Stimulated activated CD4-positive, alpha-beta T cell treated with anti-CD3 and anti-CD28 coated beads, Interleukin-15, amount 100 ng/mL, for 1 hour (primary cell): ENCODE measurements at places on chromosomes 16 and 17.

- no peak for DNase-seq
Observed at GRCh38 chr16:27228621-27229501, 25.5 kb downstream of the KDM8 start.

GRCh38 chr17:51888816-51889215 lies 269.7 kb downstream of the CA10 start:
- no peak for DNase-seq

DNA sequence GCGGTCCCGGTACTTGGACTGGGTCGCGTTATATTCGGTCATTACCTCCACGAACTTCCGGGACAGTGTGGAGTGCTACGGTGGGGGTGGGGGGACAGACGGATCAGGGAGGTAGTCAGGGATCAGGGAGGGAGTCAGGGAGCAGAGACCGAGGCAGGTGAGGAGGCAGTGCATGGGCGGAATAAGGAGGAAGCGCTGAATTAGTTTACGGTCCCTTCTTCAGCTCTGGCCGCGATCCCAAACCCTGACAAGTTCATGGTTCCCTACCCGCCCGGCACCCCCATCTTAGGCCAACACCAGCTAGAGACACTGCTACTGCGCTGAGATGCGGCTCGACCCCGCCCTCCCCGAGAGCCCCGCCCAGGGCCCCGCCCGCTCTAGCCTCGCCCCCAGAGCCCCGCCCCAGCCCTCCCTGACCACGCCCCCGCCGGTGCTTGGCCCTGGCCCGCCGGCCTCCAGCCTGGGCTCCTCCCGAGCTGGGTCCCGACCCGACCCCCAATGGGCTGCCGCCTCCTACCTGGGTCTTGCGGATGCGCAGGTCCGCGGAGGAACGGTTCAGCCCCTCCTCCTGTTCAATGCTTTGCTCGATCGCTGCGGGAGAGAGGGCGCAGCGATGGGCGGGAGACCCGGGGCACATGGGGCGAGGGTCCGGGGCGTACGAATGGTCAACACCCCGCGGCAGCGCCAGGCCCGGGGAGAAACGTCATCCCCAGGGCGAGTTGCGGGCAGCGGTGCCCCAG lies 12.1 kb downstream of the HSD3B7 start:
- peak; percentile 57 for DNase-seq

DNA sequence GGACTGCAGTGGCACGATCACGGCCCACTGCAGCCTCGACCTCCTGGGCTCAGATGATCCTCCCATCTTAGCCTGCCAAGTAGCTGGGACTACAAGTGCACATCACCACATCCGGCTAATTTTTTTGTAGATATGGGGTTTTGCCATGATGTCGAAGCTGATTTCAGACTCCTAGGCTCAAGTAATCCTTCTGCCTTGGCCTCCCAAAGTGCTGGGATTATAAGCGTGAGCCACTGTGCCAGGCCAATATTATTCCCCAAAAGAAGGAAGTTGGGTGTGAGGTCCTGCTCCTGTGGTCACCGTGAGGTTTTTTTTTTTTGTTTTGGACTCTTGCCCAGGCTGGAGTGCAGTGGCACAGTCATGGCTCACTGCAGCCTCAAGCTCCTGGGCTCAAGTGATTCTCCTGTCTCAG lies 1.5 kb downstream of the AMZ2 start:
- DNase-seq, result no peak

DNA sequence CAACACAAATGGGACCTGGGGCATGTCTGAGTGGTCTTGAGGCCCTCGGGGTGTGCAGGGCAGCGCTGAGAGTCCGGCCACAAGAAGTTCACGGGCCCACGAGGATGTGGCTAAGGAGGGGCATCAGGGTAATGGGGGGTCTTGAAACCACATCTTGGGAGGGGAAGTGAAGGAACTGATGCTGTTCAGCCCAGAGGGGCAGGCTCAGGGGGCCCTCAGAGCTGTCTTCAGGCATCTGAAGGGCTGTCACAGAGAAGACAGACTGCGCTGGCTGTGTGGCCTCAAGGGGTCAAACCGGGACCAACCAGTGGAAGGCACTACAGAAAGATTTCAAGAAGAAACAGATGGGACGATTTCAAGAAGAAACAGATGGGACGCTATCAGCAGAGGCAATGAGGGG lies 45.1 kb downstream of the ZNF423 start:
- DNase-seq, result no peak
